GOT3 (cell line): ENCODE measurements at places on chromosomes 7 and 10.

DNA sequence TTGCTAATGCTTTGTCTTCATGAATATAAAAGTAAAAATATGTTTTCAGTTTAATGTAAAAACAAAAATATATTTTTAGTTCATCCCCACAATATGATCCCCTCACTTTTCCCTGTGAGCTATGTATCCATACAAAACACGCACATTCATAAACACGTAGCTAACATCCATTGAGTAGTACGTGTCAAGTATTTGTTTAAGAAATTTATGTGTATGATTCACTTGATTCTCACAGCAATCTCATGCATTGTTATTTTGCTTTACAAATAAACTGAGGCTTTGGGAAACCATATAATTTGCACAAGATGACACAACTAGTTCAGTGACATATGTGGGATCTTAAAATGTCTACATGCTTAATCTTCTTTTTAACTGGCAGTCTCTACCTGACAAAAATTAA is 329.6 kb upstream of the SEMA3C start:
- no peak for DNase-seq

GRCh38 chr7:35761871-35762677 is 38.8 kb upstream of the SEPTIN7 start:
- no peak for DNase-seq

DNA sequence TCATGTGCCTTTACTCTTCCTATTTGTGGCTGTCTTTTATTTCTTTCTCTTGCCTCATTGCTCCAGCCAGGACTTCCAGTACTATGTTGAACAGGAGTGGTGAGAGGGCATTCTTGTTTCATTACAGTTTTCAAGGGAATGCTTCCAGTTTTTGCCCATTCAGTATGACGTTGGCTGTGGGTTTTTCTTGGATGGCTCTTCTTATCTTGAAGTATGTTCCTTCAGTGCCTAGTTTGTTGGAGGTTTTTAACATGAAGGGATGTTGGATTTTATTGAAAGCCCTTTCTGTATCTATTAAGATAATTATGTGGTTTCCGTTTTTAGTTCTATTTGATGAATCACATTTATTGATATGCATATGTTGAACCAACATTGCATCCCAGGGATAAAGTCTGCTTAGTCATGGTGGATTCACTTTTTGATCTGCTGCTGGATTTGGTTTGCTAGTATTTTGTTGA is 96.8 kb downstream of the GLCCI1 start:
- no peak for DNase-seq

DNA sequence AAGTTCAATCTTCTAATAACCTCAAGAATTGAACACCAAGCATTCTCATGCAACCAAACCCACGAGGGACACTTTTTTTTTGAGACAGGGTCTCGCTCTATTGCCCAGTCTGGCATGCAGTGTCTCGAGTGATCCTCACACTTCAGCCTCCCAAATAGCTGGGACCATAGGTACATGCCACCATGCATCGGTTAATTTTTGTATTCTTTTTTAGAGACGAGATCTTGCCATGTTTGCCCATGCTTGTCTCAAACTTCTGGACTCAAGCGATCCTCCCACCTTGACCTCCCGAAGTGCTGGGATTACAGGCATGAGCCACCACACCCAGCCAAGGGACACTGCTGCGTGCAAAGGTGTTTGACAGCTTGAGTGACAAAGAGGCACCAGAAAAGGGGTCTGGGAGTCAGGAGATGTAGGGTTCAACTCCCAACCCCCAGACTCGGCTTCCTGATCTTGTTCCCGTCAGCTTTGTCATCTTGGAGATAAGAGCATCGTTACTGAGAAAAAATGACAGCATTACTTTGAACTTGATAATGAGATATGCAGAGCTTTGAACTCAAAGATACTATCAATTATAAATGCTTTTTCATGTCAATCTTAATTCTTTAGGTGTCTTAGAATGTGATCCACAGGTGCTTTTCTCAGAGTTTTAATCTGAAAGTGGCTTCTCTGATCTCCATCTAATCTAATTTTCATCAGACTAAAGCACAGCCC is 1.6 kb upstream of the CYTH3 start:
- DNase-seq: no peak

DNA sequence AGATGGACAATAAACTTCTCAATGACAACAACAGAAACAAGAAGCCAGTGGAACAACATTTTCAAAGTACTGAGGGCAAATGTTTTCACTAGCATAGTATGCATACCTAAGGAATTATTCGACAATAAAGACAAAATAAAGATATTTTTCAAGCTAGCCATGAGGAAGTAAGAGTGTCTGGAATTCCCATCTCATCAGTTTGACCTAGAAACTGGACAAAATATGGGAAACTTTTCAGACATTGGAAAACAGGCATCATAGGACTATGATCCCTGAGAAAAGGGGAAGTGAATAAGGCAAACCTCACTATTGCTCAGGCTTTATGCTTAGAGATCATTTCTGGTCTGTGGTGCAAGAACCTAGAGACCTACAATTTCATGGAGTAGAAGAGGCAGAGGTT is 86.3 kb downstream of the OAT start:
- no peak for DNase-seq

DNA sequence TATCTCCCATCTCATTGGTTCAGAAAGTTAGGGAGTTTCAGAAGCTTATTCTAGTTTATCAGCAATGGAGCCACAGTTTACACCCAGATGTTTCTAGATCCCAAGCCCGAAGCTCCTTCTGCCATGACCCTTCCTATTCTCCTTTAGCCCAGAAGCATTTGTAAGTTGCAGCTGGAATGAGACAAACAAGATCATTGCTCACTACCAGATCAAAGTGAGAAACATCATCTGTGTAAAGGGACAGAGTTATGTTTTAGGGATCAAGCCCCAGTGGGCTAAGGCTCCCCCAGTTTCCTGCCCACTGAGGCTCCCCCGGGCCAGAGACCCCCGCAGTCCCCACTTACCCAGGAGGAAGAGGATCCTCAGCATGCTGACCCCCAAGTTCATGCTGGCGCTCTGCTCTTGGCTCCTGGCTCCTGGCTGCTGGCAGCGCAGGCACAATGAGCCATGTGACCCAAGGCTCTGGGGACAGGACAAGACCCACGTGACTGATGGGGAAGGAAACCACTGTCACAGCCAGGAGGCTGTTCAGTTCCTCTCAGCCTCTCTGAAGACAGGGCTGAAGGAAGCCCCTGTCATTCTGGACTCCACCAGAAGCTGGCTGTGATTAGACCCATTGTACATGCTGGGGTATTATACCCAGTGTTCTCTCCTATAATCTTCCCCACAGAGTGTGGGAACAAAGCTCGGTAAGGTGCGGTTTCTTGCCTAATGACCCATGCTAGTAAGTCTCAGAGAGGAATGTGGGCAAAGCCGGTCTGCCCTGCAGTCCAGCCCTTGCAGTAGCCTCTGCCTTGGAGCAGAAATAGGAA is at the start of gene TMEM273:
TSS of gene TMEM273 (minus strand) at position 442 of the 812 bp plus-strand sequence. CDS start at position 387, 55 bp downstream.
- DNase-seq: no peak

DNA sequence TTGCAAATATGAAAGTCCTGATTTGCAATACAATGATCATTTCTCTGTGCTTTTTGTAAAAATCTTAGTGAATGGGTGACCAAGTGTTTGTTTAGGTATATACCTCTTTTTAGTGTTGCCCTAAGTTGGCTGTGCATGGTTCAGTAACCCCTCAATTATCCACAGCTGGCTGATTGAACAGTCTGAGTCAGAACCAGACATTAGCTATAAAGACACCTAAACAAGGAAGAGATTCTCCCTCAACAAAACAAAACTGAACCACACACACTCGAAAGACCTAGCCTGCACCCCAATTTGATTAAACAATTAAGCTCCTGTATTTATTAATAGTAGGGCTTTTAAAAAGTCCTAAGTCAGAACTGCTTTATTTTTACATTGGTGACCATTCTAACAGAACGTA is 2.8 kb downstream of the RSBN1L start:
- DNase-seq: no peak

DNA sequence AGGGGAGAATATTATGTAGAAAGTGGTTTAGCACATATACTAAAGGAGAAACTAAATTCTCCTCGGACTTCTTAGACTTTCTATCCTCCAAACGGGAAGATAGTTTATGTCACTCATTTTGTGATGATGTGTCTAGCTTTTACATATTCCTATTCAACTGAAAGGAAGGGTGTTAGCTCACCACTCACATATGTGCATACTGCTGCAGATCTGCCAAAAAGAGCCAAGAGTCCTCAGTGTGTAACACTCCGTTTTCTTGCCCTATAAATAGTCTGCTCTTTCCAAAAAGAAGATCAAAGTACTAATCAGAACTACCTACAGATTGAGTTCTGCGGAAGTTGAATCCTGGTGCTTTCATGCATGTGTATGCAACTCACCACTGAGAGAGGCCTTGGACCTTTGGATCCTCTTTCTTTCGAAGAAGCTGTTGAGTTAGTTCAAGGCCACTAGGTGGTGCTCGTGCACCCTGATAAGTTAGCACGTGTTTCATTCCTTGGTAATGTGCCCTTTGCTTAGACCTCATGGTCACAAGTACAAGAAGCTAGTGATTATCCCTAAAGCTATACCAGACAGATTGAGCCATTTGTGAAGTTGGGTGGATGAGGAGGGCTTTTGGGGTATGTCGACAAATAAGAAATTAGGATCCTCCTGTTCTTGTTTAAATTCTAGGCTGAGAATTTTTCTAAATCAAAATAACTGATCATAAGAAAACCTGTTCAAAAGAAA is 14.1 kb downstream of the YAE1 start:
- DNase-seq: peak; percentile 34

DNA sequence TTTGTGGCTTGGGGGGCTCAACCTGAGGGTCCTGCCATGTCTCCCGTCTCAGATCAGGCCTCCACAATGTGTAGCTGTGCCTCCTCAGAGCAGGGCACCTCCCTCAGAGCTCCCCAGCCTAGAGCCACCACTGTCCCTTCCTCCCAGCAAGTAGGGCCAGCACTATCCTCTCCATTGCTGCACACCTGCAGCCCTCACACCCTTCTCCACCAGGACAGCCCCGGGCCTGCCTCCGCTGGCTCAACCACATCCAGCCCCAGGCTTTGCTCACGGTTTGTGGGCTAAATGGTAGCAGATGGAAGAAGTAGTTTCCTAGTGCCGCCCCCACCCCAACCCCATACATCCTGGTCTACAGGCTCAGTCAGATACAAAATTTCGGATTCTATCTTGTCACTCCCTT is 10.1 kb downstream of the NFKB2 start:
- no peak for DNase-seq

- no peak for DNase-seq
Measured at GRCh38 chr7:42940985-42941847, 9.0 kb downstream of the MRPL32 start.

- no peak for DNase-seq
Measured at GRCh38 chr7:107043491-107043890, 1.0 kb upstream of the PRKAR2B start.

- no peak for DNase-seq
Measured at GRCh38 chr7:116579835-116580234, 55.0 kb downstream of the CAV1 start.

DNA sequence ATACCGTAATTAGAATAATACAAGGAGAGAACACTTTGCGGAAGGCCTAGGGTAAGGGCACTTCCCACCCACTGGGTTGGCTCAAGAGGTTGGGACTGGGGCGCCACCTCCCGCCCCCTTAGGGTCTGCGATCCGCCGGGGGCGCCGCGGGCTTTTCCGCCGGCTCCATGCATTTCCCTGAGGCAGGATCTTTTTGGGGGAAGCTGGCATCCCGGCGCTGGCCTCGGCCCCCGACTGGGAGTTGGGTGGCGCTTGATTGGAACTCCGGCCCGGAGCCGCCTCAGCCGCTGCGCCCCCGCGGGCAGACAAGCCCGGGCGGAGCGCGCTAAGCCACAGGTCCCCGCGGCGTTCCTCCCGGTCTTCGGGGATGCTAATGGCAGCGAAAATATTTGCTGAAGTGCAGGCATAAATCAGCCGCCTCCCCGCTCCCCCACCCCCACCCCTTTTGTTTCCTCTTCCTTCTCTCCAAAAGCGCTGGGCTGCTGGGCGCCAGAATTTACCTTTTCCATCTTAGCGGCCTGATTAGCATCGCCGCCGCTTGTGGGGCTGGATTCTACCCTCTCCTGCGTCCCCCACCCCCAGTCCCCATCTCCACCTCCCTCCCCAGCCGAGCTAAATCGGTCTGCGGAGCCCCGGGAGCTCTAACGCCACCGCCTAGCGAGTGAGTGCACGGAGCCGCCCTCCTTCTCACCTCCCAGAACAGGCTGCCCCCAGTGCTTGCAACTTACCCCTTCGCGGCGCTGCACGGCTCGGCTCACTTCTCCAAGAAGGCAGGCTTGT is 5.1 kb downstream of the UNC5B start:
- no peak for DNase-seq

DNA sequence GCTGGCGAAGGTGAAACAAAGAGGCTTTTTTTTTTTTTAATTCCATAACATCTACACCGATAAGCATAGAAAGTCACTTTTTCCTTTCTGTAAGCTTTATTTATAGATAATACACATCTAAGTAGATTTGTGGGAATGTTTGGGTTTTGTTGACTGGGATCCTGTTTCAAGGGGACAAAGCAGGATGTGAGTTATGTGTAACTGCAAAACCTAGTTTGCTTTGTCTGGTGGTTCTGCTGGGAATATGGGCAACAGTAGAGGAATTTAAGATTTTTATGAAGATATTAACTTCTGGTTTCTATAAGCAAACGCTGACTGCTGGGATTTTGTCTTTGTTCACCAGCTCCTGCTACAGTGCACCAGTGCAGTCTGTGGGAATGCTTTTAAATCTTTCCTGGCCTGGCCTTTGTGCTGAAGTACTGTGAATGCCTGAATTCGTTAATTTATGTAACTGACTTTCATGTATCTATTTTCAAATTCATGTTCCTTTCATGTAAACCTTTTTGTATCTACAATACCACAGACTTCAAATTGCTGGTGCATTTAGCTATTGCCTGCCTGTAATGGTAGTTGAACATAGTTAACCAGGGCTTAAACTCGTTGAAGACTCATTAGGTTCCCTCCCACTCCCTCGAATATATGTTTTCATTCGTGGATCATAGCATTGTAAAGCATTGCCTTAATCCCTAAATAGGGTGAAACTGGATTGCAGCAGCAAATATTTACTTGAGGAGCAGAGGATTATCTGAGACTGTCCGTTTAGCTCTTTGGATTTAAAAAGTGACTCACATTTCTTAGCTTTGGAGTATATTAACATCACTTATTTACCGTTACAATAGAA is 1.5 kb downstream of the KLHL7 start:
- DNase-seq: no peak

DNA sequence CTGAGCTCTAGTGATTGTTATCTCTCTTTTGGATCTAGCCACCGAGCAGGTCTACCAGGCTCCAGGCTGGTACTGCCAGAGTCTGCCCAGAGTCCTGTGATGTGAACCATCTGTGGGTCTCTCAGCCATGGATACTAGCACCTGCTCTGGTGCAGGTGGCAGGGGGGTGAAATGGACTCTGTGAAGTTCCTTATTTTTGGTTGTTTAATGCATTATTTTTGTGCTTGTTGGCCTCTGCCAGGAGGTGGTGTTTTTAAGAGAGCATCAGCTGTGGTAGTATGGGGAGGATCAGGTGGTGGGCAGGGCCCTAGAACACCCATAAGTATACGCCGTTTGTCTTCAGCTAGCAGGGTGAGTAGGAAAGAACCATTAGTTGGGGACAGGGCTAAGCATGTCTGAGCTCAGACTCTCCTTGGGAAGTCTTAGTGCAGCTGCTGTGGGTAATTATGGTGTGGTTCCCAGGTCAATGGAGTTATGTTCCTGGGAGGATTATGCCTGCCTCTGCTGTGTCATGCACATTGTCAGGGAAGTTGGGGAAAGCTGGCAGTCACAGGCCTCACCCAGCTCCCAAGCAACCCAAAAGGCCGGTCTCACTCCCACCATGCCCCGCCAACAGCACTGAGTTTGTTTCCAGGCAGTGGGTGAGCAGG is 81.8 kb downstream of the NPSR1 start:
- DNase-seq: no peak

- DNase-seq: no peak
Measured at GRCh38 chr7:129550693-129551360, 48.5 kb downstream of the SMKR1 start.

GRCh38 chr10:133405844-133406527 is 12.0 kb downstream of the MTG1 start:
- DNase-seq: no peak
